Cerebellum (tissue), 4 donors: ENCODE measurements at places on chromosomes 3 and 15. TPM values are rescaled to one million over a fixed set of nuclear protein-coding genes. Genes with fewer than 3 reads are reported as not detected.

SNX4 gene
- 49.3 TPM for total RNA-seq

TASOR gene
- total RNA-seq, result 128 TPM

CEP152 gene
- total RNA-seq, result 8.9 TPM

PLCH1 gene
- 25.0 TPM for total RNA-seq

HYPK gene
- 8.9 TPM for total RNA-seq

LRRIQ4 gene
- 1.3 TPM for total RNA-seq

GNAT1 gene
- total RNA-seq, result not detected

LRRC15 gene
- total RNA-seq, result not detected
